Effector CD8-positive, alpha-beta T cell (primary cell): ENCODE measurements at places on chromosomes 16 and 17.

DNA sequence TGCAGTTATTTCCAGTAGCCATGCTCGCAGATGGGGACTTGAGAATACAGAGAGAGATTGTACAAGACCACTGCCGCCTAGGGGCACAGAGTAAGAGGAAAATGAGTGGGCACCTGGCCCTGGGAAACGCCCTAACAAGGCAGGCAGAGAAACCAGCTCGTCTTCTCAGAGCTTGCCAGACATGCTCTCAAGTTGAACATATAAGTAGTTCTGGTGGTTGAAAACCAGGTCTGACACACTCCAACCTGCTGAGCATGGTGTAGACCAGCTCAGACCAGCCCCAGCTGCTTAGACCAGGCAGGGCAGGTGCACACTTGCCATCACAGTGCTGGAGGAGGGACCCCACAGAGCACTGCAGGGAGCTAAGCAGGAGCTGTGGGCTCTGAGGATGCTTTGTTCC is 250.5 kb downstream of the CPPED1 start:
- no peak for DNase-seq

GRCh38 chr17:81898029-81898866 is 3.8 kb upstream of the NPB start:
- no peak for DNase-seq

DNA sequence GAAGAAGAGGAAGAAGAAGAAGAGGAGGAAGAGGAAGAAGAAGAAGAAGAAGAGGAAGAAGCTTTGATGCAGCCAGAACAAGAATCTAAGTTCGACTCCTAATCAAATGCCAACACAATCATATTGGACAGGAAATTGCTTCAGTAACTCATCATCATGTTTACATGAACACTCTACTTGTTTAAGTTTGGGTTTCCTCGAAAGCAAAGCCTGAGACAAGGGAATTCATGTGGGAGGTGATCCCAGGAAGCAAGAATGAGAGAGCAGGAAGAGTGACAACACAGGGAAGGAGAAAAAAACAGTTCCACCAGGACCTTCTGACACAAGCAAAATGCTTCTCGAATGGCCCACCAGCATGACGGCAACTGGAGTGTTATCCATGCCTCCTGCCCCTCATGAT is 279.0 kb downstream of the PMP22 start:
- no peak for DNase-seq

DNA sequence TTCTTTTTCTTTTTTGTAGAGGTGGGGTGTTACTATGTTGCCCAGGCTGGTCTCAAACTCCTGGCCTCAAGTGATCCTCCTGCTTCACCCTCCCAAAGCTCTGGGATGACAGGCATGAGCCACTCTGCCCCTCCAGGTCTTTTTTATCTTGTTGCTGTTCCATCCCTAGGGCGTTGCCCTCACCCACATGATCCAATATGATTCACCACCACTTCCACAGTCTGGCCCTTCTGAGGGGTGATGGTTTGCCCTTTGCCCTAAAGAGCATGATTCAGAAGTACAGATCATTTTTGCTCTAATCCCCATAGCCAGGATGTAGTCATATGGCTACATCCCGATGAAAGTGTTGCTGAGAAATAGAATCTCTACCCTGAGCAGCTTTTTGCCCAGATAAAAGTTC is 18.8 kb downstream of the STX4 start:
- no peak for DNase-seq

- no peak for DNase-seq
These were observed 7.6 kb downstream of the RUNDC3A start for GRCh38 chr17:44315760-44316731.

- DNase-seq = no peak
These were observed 66.9 kb downstream of the METRNL start for GRCh38 chr17:83146347-83146746.

GRCh38 chr16:87321336-87322107 is 4.3 kb upstream of the C16orf95 start:
- no peak for DNase-seq

DNA sequence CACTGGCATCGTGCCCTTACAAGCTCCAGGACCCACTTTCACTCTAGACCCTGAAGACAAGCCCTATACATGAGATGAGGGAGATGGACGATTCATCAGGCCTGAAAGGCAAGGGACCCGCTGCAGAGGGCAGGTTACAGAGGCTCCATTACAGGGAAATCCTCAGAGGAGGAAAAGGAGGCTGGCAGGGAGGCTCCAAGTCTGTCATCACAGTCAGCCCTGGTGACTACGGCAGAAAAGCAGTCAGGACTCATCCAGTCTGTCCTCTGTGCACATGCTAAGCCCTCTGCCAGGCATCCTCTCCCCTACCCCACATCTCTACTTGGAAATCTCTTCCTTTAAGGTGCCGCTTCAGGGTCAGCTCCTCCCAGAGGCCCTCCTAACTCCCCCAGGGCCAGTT is 197.7 kb upstream of the CDH5 start:
- DNase-seq = no peak

DNA sequence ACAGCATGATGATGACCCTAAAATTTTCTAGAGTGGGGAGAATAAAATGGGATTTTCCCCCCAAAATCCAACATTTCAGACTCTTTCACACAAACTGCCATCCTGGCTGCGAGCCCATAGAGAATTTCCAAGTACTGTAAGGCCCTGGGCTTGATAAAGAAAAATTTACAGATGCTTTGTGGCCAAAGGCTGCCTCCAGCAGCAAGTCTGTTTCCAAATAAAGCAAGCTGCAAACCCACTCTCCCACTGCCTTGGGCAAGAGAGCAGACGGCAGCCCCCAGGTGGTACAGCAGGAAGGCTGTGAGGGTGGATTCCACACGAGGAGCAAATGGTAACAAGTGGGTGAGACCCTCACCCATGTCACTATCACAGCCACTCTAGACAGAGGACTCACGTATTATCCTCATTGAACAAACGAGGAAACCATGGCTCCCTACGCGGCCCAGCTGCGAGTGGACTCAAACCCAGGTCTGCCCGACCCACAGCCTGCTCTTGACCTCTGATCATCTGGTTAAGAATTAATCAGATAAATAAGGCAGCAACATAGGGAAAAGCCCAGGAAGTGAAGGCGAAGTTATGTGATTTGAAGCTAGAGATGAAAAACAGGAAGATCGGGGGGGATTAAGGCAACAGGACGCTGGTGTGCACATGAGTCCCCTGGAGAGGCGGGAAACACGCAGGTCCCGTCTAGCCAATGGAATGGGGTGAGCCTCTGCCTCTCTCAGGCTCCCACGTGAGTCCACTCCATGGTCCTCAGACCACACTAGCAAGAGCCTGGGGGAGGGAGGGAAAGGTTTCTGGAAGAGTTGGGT is 37.4 kb downstream of the AXIN2 start:
- DNase-seq = no peak

- no peak for DNase-seq
These were observed 48.0 kb upstream of the METRNL start for GRCh38 chr17:83031321-83031945.

DNA sequence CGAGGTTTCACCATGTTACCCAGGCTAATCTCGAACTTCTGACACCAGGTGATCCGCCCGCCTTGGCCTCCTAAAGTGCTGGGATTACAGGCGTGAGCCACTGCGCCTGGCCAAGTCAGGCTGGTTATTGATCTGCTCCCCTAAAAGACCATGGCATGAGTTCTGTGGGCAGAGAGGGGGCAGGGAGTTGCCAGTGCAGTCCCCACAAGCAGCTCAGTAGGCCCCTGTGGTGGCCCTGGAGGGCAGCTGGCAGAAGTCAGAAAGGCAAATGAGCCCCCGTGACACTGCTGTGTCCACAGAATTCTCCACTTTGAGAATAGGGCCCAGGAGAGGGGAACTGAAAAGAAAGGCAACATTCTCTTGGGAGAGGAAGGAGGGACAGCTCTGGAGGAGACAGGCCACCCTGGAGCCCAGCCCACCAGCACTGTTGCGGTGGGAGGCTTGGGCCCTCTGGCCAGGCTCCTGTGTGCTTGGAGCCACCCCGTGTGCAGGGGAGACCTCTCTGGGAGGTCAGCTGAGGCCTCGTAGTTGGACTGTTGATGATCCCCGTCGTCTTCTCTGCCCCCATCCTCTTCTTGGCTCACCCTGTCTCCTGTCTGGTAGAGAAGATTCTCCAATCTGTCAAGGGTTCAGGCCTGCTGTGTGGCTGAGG is 2.1 kb upstream of the AMDHD2 start:
- no peak for DNase-seq

DNA sequence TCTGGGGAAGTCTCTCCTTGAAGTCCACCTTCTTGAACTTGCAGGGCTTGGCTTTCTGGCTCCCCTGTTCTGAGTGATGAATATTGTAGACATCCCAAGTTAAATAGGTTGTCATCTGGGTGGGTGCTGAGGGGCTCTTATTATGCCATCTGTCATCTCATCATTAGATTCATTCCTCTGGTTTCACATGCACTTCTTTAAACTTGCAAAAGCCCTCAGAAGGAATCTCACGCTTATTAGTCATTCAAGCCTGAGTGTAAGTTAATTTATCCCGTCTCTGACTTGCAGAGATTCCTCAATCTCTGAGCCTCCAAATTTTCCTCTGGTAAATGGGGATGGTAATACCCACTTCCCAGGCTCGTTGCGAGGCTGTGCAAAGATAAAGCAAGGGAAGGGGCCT is 5.7 kb downstream of the MGAT5B start:
- DNase-seq = no peak

GRCh38 chr16:54817432-54817831 is 113.2 kb upstream of the IRX5 start:
- DNase-seq = no peak

DNA sequence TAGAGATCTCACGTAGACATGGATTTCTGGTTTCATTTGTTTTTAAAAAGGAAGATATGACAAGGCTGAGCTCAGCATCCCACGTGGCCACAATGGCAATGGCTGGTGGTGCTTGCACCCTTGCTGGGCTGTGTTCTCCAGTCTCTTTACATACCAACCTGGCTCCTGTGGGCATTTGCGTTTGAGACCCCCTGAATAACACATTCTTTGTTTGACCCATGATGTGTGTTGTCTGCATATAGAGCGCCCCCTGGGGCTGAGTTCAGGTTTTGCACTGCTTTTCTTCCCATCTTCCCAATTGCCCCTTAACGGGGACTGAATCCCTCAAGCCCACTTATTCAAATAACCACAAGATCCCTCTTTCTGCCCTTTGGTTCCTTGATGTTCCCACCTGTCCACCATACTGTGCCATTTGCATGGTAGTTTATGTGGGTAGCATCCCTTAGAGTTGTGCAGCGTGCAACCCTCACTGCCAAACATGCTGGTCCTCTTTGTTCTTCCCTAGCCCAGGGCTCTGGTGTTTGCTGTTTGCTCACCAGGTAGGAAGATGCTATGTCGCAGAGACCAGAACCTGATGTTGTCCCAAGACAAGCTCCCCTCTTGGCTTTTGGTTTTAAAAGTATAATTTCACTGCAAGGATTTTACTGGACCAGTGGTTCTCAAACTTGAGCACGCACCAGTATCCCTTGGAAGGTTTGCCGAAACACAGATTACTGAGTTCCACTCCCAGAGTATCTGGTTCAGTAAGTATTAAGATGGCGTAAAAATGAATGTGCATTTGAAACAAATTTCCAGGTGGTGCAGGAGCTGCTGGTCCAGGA is 38.5 kb upstream of the NKD1 start:
- peak; percentile 26 for DNase-seq

- no peak for DNase-seq
These were observed 8.8 kb downstream of the RSAD1 start for GRCh38 chr17:50487213-50488096.

- no peak for DNase-seq
These were observed 650.4 kb downstream of the WWOX start for GRCh38 chr16:78749745-78750268.

DNA sequence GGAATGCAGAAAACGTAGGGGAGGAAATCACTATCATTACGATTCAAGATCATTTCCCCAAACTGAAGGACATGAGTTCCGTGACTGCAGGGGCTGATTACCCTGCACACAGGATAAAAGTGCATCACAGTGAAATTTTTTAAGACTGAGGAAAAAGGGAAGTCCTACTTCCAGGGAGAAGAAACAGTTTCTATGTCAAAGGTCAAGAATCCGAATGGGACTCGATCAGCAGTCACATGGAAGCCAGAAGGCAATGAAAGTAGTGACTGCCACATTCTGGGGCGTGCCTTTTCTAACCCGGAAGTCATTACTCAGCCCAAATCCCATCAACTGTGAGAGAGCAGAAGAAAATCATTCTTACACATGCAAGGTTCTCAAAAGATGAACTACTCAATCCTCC is 12.1 kb downstream of the ZZEF1 start:
- no peak for DNase-seq

DNA sequence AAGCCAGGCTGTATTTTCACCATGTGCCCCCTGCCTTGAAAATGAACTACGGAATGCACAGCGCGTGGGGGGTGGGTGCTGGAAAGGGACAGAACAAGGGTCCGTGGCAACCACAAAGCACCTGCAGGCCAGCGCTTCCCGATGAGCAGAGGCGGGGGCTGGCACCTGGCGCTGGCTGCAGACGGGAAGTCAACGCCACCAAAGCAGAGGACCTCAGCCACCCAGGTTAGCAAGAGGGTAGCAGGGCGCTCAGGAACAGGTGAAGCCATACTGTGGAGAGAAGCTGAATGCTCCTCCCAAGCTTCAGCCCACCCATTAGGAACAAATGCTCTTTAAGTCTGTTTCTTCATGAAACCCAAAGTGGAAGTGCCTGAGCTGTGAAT is 64.7 kb downstream of the KLHDC4 start:
- no peak for DNase-seq
